NCI-H2227 treated with DMSO at 0.1 percent for 48 hours (cell line): ENCODE measurements at places on chromosomes 11 and 22.

- DNase-seq, result no peak
Measured at GRCh38 chr11:9573775-9574621, 528 bp downstream of the WEE1 start.

DNA sequence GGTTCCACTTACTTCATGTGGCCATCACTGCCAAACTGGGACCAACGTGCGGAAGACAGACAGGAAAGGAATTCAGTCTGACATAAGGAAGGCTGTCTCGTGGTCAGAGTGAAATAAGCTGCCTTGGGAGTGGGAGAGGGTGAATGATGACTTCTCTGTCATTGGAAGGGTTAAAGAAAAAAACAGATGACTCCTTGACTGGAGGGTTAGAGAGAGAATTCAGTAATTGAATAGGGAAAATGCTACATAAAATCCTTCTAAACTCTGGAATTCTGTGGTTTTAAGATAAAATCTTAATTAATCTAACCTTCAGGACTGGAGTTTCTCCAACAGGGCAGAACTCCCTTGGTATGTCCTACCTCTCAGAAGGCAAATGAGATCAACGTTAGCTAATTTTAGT, 33.8 kb downstream of the RAB30 start:
- no peak for DNase-seq

DNA sequence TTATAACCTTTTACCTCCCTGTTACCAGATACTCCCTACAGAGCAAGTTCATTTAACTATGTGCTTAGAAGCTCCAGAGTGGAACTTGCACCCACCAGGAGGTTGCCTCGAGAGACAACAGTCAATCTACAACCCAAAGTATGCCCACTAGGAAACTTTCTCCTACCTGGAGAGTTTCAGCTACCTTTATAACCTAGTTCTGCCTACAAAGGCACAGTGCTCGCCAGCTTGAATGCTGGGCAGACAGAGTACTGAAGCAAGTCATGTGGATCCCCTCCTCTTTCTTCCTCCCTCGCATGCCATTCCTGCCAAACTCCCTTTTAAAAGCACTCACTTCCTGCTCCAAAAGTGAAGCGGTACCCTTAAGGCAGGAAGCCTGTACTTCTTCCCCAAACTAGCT, 258.9 kb downstream of the SWAP70 start:
- no peak for DNase-seq

DNA sequence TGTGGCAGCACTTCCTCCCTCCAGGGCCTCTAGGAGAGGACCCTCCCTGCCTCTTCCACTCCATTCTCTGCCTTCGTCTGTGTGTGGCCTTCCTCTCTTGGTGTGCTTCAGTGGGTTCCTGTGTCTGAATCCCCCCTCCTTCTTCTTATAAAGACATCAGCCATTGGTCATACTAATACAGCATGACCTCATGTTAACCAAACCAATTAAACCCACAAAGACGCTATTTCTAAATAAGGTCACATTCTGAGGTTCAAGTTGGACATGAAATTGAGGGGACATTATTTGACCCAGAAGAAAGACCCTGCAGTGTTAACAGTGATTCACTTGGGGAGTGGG, 398.6 kb downstream of the SHANK2 start:
- DNase-seq, result no peak

DNA sequence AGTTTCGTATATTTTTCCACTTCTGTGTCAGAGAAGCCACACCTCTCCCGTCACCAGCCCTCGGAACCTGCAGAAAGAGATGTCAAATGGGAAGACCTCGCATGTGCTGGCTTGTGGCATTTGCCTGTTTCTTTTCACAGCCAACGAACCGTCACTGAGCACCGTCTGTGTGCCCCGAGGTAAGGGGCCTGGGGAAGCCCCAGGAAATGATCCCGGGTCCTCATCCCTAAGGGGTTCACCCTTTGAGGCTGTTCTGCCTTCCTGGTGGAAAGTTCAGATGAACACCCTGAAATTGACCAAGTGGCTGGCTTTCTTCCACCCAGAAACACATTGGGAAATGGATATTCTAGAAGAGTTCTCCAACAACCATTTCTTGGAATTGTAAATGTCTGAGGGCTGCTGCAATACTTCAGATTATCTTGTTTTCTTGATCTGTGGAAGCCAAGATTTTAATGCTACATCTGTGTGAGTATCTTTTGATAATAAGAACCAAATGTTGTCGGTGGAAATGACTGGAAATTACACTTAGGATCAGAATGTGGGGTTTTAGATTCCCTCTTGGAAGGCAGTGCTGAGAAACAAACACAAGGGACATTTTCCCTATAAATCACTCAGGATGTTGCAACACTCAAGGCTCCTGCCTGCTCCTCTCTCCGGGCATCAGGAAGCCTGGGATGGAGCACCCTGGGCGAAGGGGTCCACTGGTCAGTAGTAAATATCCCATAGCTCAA, 37.6 kb downstream of the RIBC2 start:
- no peak for DNase-seq

DNA sequence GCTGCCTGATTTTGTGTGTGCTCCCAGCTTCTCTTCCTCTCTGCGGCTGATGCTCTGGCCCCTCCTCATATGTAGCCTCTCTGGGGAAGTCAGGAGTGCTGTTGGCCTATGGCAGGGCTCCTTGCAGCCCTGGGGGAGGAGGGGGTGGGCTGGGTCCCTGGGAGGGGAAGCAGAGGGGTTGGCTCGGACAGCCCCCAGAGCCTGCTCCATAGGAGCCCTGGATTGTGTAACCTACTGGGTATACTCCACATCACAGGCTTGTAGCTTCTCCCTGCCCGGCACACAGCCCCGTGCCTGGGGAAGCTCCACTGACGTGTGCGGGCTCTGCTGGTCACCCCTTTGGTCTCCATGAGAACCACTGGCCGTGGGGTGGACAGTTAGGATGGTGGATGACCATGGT, 113.8 kb downstream of the ST3GAL4 start:
- no peak for DNase-seq

DNA sequence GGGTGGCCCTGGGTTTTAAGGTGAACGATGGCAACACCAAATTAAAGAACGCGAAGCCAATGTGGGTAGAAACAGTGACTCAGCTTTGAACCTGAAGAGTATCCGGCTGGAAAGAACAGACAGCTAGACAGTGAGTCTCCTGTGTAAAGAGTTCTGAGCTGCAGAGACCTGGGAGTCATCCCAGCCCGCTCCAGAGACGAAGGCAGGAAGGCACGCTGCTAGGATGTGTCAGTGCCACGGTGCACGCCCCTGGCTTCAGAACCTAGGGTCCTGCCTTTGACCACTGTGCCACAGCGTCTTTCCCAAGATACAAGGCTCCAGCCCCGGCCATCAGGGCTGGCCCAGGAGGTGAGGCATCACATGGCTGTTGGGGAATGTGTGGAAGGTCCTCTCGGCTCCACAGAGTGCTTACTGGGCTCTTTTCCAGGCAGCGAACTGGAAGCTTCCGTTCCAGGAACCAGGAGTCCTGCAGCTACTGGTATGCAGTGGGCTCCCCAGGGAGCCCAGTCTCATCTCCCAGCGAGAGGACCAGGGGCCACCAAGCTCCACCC, 29.9 kb downstream of the LRFN4 start:
- DNase-seq, result no peak

- DNase-seq, result no peak
Measured at GRCh38 chr22:17235149-17235655, 16.0 kb upstream of the ADA2 start.

- no peak for DNase-seq
Measured at GRCh38 chr11:7523416-7524210, 9.8 kb downstream of the PPFIBP2 start.
